Caudate nucleus (tissue), 63 donors: ENCODE measurements at places on chromosomes 11 and 22.

DNA sequence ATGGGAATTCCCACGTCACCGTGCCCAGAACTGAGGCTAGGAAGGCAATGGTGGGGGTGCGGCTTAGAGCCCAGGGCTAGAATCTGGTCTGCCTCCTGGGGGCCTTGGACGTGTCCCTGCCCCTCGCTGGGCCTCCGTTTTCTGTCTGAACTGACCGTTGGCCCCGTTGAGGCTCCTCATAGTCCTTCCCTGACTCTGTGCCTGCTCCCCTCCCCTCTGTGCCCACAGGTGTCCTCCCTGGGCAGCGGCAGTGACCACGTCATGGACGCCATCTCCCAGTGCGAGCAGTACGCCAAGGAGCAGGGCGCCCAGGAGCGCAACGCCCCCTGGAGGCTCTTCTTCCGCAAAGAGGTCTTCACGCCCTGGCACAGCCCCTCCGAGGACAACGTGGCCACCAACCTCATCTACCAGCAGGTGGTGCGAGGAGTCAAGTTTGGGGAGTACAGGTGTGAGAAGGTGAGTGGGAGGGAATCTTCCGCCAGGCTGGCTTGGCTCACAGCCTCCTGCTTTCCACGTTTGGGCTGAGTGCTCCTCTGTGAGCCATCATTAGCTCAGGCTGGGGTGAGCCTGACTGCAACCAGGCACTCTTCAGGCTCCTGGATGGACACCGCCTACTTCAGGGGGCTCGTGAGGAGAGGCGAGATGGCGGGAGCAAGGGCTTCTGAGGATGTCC lies 63.9 kb downstream of the MYO7A start:
- DNase-seq, result no peak

- no peak for DNase-seq
Observed at GRCh38 chr22:22871536-22872278, 15.9 kb upstream of the IGLL5 start.

GRCh38 chr11:65317025-65317786 lies 2.5 kb downstream of the CDC42EP2 start:
- DNase-seq, result no peak

- no peak for DNase-seq
Observed at GRCh38 chr11:87528752-87529151, 491.0 kb downstream of the TMEM135 start.

GRCh38 chr11:128465946-128466705 lies 121.2 kb downstream of the ETS1 start:
- no peak for DNase-seq

- DNase-seq, result no peak
Observed at GRCh38 chr22:17792299-17792698, 18.0 kb upstream of the BID start.

- no peak for DNase-seq
Observed at GRCh38 chr11:95883381-95883780, 40.5 kb downstream of the MTMR2 start.
